ENCODE measurements at places on chromosomes 5 and 9.
A peak's percentile ranks its signal among the peaks of the same experiment; 100 is the strongest.

DNA sequence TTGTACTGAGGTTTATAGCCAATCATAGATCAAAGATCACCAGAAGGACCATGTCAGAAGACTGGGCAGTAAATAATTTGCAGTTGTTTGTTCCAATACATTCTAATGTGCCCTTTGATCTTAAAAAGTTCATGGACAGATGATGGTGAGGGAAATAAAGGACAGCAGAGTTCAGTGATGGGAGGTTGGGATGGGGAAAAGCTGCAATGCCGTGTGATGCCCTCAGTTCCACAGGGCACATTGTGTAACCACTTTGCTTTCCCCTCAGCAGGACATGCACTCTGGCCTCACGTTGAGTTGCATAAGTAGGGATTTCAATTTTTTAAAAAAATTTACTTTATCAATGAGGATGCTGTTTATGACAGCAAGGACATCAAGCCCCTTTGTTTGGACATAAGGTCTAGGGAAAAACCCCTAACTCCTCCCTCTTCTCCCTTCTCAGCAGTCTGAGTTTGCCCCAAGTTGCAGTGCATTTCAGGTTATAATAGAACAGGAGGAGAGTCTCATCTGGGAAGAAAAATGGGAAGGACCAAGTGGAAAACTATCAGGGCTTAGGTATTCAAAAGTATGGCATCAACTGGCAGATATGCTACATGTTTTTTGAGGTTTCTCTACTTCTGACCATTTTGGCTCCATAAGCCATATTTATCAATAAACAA lies 83.1 kb upstream of the TMED7 start:
- no peak for DNase-seq

- DNase-seq: no peak
Observed at GRCh38 chr9:126678989-126679388, 65.3 kb downstream of the LMX1B start.

DNA sequence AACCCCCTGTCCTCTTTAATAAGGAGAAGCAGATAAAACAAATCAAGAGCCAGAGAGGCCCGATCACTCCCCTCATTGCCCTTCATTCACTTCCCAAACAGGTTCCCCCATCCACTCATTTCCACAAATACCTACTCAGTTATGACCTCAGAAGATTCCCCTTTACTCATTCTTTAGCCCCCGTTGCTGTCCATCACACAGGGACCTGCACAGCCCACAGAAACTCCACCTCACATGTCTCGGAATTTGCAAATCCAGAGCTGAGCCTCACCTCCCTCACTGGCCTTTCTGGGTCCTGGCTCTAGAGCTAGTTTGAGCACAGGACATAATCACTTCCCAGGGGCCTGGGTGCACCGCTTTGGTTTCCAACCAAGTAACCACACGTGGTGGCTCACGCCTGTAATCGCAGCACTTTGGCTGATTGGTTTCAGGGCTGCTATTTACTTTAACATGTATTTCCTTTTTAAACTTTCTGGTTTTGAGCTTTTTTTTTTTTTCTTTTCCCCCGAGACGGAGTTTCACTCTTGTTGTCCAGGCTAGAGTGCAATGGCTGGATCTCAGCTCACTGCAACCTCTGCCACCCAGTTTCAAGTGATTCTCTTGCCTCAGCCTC lies 17.8 kb downstream of the ATP6V0E1 start:
- no peak for DNase-seq

DNA sequence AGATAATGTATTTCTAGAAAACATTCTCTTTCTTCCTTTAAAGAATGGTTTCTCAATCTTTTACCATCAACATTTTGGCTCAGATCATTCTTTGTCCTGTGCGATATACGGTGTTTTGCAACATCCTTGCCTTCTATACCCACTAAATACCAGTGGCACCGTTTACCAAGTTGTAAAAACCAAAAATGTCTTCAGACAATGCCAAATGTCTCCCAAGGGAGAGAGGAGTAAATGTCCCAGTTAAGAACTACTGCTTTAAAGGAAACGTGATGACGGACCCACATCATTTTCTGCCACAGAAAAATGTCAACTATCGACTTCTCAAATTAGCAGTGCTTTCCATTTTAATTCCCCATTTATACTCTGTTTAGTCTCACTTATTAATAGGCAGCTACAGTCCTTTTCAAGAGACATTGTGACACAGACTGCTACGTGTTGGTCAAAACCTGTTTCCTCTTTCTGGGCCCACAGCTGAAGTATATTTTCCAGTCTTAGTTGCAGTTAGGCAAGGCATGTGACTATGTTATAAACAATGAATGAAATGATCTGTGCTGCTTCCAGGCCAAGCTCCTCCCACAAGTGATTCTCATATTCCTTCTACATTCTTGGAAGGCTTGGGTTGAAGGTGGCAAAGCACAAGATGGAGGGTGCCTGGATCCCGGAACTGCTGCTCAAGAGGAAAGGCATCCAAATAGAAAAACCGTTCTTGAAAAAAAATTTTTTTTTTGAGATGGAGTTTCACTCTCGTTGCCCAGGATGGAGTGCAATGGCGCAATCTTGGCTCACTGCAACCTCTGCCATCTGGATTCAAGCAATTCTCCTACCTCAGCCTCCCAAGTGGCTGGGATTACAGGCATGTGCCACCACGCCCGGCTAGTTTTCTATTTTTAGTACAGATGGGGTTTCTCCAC lies 8.8 kb downstream of the PRXL2C start:
- no peak for DNase-seq

DNA sequence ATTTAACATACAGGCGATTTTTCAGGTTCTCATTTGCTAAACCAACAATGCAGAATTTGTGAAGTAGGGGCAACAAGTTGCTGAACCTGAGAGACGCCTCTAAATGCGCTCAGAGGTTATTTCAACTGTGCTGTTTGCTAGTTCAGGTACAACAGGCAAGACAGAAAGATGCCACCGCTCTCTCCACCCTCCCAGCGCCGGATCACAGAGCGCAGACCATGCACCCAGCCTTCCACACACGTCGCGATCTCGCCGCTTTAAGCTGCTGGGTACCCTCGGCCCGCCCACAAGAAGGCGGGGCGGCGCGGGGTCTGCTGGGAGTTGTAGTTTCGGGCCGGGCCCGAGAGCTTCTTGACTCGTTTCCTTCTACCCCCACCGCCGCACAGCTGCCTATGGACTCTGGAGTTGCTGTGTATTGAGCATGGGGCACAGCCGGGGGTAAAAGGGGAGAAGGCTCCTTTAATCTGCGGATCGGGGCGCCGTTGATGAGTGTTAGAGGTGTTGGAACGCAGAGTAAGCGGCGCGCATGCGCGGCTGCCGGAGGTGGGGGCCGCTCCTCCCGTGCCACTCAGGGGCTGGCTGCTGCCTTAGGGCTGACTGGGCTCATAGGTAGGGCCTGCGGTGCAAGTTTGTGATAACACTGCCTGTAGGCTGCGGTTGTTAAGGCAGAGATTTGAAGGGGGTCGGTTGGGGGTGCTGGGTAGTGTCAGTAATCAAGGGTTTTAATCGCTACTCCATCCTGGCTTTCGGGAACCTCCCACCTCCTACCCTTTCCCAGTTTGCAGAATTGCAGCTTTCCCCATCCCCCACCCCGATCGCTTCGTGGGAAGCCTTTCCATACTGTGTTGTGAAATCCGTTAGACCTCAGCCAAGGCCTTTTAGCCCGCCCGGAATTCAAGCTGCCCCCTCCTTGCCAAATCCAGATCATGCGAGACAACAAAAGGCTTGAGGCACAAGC lies 40.3 kb upstream of the ABCA1 start:
- peak; percentile 82 for DNase-seq

DNA sequence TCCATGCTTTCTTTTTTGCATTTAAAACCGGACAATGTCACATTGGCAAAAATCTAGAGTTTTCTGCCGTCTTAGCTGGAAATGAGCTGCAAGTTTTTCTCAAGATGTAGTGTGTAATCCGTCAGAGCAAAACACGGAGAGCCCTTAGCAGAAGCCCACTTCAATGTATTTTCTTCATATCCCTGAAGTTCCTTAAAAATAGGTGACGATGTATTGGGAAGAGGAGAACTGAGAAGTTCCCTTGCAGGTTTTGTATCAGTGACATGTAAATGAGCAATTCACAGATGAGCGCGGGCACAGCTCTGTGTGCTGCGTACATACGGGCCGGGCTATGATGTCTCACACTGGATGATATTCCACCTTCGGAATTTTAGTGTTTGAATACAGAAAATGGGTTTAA lies 14.8 kb upstream of the CLPTM1L start:
- DNase-seq: no peak

GRCh38 chr9:100554935-100555401 lies 22.9 kb upstream of the CAVIN4 start:
- no peak for DNase-seq

GRCh38 chr9:35905051-35905781 lies 786 bp upstream of the HRCT1 start:
- DNase-seq: no peak

GRCh38 chr5:2688586-2688985 lies 62.9 kb downstream of the IRX2 start:
- no peak for DNase-seq

- no peak for DNase-seq
Observed at GRCh38 chr9:36550135-36550534, 22.6 kb upstream of the MELK start.

GRCh38 chr5:93273176-93273575 lies 307.8 kb downstream of the NR2F1-AS1 start:
- no peak for DNase-seq

DNA sequence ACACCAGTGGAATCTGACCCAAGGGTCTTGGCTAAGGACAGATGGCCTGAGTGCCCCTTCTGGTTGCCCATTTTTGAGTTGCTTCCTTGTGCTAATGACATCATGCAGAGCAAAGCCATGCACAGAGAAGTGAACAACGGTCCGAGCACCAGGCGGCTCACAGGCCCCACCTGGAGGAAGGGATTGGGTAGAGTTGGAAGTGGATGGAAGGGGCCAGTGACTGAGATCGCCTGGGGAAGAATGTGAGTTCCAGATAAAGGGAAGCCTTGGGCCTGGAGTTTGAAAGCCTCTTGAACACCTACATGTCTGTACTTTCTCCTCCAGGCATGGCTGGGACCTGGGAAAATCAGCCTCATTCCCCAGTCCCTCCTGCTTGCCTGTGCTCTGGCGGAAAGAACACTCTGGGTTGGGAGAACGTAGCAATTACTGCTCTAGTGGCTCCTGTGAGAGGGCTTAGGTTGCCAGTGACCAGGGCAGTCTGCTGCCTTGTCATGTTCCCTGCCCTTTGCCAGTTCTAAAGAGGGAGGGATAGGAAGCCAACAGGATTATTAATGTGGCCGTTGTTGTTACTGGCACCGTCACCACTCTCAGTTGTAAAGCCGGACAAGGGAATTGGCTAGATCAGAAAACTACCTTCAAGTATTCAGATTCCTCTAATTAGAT lies 62.5 kb upstream of the PTPN3 start:
- no peak for DNase-seq
